ENCODE measurements at places on chromosomes 6 and 20. TPM values are rescaled to one million over a fixed set of nuclear protein-coding genes. Genes with fewer than 3 reads are reported as not detected.

The CDH26 gene
- total RNA-seq, result 9.8 TPM

The SLC35F1 gene
- total RNA-seq, result 0.09 TPM

The FAXC gene
- total RNA-seq, result 5.9 TPM

The OTOR gene
- not detected for total RNA-seq

The GSTA2 gene
- total RNA-seq, result 3.4 TPM

The SPATA2 gene
- total RNA-seq, result 4.2 TPM

The PRL gene
- total RNA-seq, result not detected

The HDGFL1 gene
- not detected for total RNA-seq

The GPR6 gene
- not detected for total RNA-seq

The TMEM217 gene
- total RNA-seq, result 1.00 TPM

The PNLDC1 gene
- total RNA-seq, result 0.28 TPM

The C20orf141 gene
- total RNA-seq, result not detected

GRCh38 chr20:43666376-43667328 lies at the start of gene MYBL2:
TSS of gene MYBL2 (plus strand) at chr20:43667114. CDS start at chr20:43667284, 170 bp downstream.
- peaks cover 3% of the 10 kb centered on the region for H3K27me3 ChIP-seq
- peak; percentile 56 for DNase-seq
- no peaks in the 10 kb centered on the region for H3K4me1 ChIP-seq
- H3K4me3 ChIP-seq, result no peak within 1 kb of the TSS

GRCh38 chr20:63454731-63455567 lies 17.5 kb downstream of the KCNQ2 start:
- no peaks in the 10 kb centered on the region for H3K27me3 ChIP-seq
- H3K4me1 ChIP-seq, result no peaks in the 10 kb centered on the region
- DNase-seq, result peak; percentile 82
- no peak overlapping the region for H3K27ac ChIP-seq

- peaks cover 44% of the 10 kb centered on the region for H3K36me3 ChIP-seq
- DNase-seq, result no peak
- H3K27me3 ChIP-seq, result no peaks in the 10 kb centered on the region
- H3K27ac ChIP-seq, result no peak overlapping the region
- H3K4me3 ChIP-seq, result no peak overlapping the region
These were observed 5.4 kb downstream of the NELFCD start for GRCh38 chr20:58986286-58986967.

DNA sequence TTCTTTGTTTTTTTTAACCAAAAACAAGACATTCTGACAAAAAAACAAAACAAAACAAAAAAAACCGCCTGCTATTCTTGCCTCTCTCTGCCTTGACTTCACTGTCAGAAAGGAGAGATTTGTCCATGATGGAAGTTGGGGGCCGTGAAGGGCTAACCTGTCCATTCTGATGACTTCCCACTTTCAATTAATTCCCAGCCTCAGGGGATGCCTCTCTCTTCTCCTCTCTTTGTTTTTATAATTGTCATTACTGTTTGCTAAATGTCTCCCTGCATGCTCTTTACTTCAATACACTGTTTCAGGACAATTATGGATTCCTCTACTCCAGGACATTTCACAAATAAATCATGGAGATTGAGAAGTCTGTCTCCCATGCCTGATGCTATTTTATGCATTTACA lies 130.5 kb upstream of the CNR1 start:
- no peaks in the 10 kb centered on the region for H3K4me1 ChIP-seq
- no peak overlapping the region for H3K4me3 ChIP-seq
- no peak for DNase-seq

GRCh38 chr6:169230946-169231789 lies 22.5 kb downstream of the THBS2 start:
- DNase-seq, result no peak
- H3K27me3 ChIP-seq, result no peaks in the 10 kb centered on the region
- H3K27ac ChIP-seq, result no peak overlapping the region
- H3K4me3 ChIP-seq, result no peak overlapping the region
- H3K4me1 ChIP-seq, result no peaks in the 10 kb centered on the region

- no peak overlapping the region for H3K4me3 ChIP-seq
- H3K36me3 ChIP-seq, result peaks cover 5% of the 10 kb centered on the region
- H3K27ac ChIP-seq, result no peak overlapping the region
- DNase-seq, result no peak
- H3K4me1 ChIP-seq, result no peaks in the 10 kb centered on the region
These were observed 68.9 kb upstream of the SCGN start for GRCh38 chr6:25583099-25583498.

DNA sequence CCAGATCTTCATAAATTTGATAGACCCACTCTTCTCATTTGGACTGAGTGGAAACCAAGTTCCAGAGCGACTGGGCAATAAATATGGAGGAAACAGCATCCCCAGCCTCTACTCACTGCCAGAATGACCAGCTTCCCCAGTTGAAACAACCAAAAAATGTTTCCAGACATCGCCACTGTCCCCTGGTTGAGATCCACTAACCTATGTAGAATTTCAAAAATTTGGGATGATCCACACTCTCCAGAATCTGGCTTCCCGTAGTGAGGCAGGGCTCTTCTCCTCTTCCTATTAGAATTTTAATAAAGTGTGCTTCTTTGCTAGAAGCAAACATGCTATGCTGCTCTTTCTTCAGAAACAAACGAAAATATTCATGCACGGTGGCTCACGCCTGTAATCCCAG lies 287.0 kb upstream of the SUPT3H start:
- no peak overlapping the region for H3K4me3 ChIP-seq
- H3K36me3 ChIP-seq, result no peaks in the 10 kb centered on the region
- peaks cover 9% of the 10 kb centered on the region for H3K4me1 ChIP-seq
- peaks cover 55% of the 10 kb centered on the region for H3K27me3 ChIP-seq
- DNase-seq, result no peak
- H3K27ac ChIP-seq, result no peak overlapping the region

GRCh38 chr6:153044295-153044694 lies 41.8 kb upstream of the MTRF1L start:
- no peak overlapping the region for H3K27ac ChIP-seq
- no peaks in the 10 kb centered on the region for H3K4me1 ChIP-seq
- DNase-seq, result no peak
- no peaks in the 10 kb centered on the region for H3K27me3 ChIP-seq
- no peaks in the 10 kb centered on the region for H3K36me3 ChIP-seq

DNA sequence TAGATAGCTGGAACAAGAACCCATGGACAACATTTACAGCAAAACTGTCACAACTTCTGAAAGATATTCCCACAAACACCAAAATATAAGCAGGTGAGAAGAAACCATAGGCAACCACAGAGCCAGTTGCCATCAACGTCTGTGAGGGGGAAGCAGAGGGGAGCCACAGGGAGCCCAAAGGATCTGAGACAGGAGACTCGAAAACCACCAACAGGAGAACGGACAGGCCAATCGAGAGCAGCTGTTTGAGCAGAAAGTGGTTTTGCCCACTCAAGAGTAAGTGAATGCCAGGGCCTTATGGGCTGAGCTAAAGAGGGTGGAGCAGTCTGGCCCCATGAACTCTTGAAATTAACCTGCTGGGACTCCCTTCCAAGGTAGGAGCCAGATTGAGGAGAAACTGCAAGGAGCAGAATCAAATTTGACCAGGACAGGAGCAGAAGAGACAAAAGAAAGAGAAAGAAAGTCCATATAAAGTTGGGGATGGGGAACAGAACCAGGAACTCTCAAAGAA lies 195.4 kb downstream of the ANKRD60 start:
- H3K4me1 ChIP-seq, result no peaks in the 10 kb centered on the region
- H3K27ac ChIP-seq, result no peak overlapping the region
- H3K27me3 ChIP-seq, result peaks cover 2% of the 10 kb centered on the region
- H3K36me3 ChIP-seq, result no peaks in the 10 kb centered on the region
- DNase-seq, result no peak

GRCh38 chr6:40369891-40370290 lies 217.3 kb downstream of the LRFN2 start:
- no peaks in the 10 kb centered on the region for H3K4me1 ChIP-seq
- no peaks in the 10 kb centered on the region for H3K36me3 ChIP-seq
- no peak overlapping the region for H3K4me3 ChIP-seq
- H3K27ac ChIP-seq, result no peak overlapping the region
- DNase-seq, result no peak

GRCh38 chr6:136992113-136992512 lies 52.7 kb downstream of the IL20RA start:
- no peaks in the 10 kb centered on the region for H3K27me3 ChIP-seq
- DNase-seq, result no peak
- no peak overlapping the region for H3K4me3 ChIP-seq

GRCh38 chr6:25359191-25359861 lies 80.2 kb downstream of the CARMIL1 start:
- peak; percentile 77 for DNase-seq
- H3K4me1 ChIP-seq, result peaks cover 5% of the 10 kb centered on the region
- no peak overlapping the region for H3K4me3 ChIP-seq
- peak overlapping the region; percentile 72 for H3K27ac ChIP-seq
- H3K27me3 ChIP-seq, result no peaks in the 10 kb centered on the region

GRCh38 chr6:99330159-99330558 lies 19.3 kb downstream of the FAXC start:
- no peaks in the 10 kb centered on the region for H3K36me3 ChIP-seq
- H3K4me1 ChIP-seq, result no peaks in the 10 kb centered on the region
- peak; percentile 74 for DNase-seq
- H3K27me3 ChIP-seq, result no peaks in the 10 kb centered on the region
- no peak overlapping the region for H3K27ac ChIP-seq
- no peak overlapping the region for H3K4me3 ChIP-seq

DNA sequence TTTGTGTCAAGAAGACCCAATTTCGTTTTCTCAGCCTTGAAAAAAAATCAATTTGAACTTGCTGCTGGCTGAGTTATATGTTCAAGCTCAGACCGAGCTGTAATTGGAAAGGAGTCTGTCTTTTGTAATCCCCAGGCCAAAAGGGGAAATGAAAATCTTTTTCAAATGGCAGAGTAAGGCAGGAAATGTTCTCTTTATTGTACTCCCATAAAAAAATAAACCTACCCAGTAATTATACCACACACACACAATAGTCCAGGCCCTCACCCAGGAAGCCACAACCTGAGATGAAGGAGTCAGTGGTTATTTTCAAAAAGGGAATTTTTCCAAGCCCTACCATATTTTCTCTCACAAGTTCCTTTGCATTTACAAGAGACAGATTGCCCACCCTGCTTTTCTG lies 45.3 kb downstream of the CLIC5 start:
- no peak overlapping the region for H3K4me3 ChIP-seq
- H3K27ac ChIP-seq, result peak overlapping the region; percentile 85
- no peaks in the 10 kb centered on the region for H3K27me3 ChIP-seq
- no peak for DNase-seq
- H3K4me1 ChIP-seq, result no peaks in the 10 kb centered on the region

DNA sequence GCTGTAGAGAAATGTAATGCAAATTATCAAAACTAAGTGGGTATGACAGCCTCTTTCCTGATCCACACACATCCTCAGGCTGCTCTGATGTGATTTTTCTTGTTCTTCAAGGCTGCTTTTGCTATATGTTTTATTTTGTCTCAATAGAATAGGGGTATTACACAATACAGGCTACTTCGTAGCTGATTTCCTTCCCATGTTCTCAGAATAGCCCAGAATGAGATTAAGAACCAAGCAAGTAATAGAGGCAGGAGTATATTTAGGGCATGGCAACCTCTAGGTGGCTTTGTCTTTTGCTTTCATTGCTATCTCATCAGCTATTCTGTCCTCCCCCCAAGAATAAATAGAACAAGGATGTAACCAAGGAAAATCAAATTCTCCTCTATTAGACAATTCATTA lies 241.8 kb downstream of the ALDH8A1 start:
- H3K27ac ChIP-seq, result no peak overlapping the region
- H3K4me1 ChIP-seq, result no peaks in the 10 kb centered on the region
- H3K4me3 ChIP-seq, result no peak overlapping the region
- H3K27me3 ChIP-seq, result no peaks in the 10 kb centered on the region

- H3K36me3 ChIP-seq, result peaks cover 3% of the 10 kb centered on the region
- H3K27ac ChIP-seq, result no peak overlapping the region
- no peak for DNase-seq
- H3K27me3 ChIP-seq, result no peaks in the 10 kb centered on the region
These were observed 74.8 kb downstream of the ASCC3 start for GRCh38 chr6:100806296-100806695.

GRCh38 chr6:74578339-74578738 lies 627.5 kb downstream of the COL12A1 start:
- H3K36me3 ChIP-seq, result no peaks in the 10 kb centered on the region
- H3K27ac ChIP-seq, result no peak overlapping the region
- H3K4me1 ChIP-seq, result no peaks in the 10 kb centered on the region
- H3K27me3 ChIP-seq, result no peaks in the 10 kb centered on the region
- no peak overlapping the region for H3K4me3 ChIP-seq

GRCh38 chr6:156944412-156944811 lies 167.2 kb downstream of the ARID1B start:
- H3K36me3 ChIP-seq, result no peaks in the 10 kb centered on the region
- DNase-seq, result no peak
- H3K27me3 ChIP-seq, result no peaks in the 10 kb centered on the region

DNA sequence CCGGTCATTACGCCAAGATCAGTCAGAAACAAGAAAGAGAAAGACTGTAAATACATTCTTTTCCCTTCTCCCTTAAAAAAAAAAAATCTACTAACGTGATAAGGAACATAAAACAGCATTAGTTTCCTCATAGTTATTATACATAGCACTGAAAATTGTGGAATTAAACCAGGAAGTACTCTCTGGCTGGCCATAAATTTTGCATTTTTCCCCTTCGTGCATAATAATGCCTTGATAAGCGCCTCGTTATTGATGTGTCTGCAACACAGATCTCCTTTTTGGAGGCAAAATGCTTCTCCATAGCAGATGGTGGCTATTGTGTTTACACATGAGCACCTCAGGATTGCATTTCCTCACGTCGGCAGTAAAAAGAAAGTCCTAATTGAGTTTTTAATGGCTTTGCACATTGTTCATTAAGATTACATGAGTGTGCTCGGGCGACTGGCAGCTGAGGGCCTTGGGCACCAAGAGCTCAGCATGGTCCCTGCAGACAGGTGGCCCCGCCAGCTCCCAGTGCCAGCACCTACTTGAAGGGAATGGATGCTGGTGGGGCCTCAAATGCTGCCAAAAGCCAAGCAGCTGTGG lies 394.5 kb downstream of the PTPRT start:
- peaks cover 4% of the 10 kb centered on the region for H3K4me1 ChIP-seq
- no peak overlapping the region for H3K4me3 ChIP-seq
- no peaks in the 10 kb centered on the region for H3K36me3 ChIP-seq
- peak; percentile 58 for DNase-seq
- H3K27ac ChIP-seq, result no peak overlapping the region
- peaks cover 4% of the 10 kb centered on the region for H3K27me3 ChIP-seq

GRCh38 chr20:10419550-10420133 lies 14.4 kb downstream of the MKKS start:
- H3K4me1 ChIP-seq, result no peaks in the 10 kb centered on the region
- peaks cover 4% of the 10 kb centered on the region for H3K36me3 ChIP-seq
- no peak overlapping the region for H3K27ac ChIP-seq
- no peaks in the 10 kb centered on the region for H3K27me3 ChIP-seq
- no peak overlapping the region for H3K4me3 ChIP-seq
- no peak for DNase-seq

DNA sequence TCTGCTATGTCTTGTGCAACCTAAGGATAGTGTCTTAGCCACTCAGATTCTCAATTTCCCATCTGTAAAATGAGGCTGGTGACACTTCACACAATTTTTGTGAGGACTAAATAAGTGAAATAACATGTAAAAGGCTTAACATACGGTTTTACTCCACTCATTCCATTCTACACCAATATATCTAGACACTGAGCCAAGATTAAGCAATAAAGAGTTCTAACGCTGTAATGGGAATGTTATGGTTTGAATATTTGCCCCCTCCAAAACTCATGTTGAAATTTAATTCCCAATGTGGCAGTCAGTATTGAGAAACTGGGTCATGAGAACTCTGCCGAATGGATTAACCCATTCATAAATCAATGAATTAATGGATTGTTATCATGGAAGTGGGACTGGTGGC lies 301.0 kb downstream of the HACE1 start:
- no peaks in the 10 kb centered on the region for H3K36me3 ChIP-seq
- H3K27ac ChIP-seq, result no peak overlapping the region
- peaks cover 4% of the 10 kb centered on the region for H3K4me1 ChIP-seq
- H3K27me3 ChIP-seq, result no peaks in the 10 kb centered on the region
- no peak overlapping the region for H3K4me3 ChIP-seq

- DNase-seq, result no peak
- H3K4me3 ChIP-seq, result no peak overlapping the region
- H3K36me3 ChIP-seq, result no peaks in the 10 kb centered on the region
- H3K27me3 ChIP-seq, result no peaks in the 10 kb centered on the region
- H3K27ac ChIP-seq, result no peak overlapping the region
These were observed 25.4 kb upstream of the CNKSR3 start for GRCh38 chr6:154535851-154536250.
